ENCODE measurements at places on chromosomes 12 and 14. TPM values are rescaled to one million over a fixed set of nuclear protein-coding genes. Genes with fewer than 3 reads are reported as not detected.

DNA sequence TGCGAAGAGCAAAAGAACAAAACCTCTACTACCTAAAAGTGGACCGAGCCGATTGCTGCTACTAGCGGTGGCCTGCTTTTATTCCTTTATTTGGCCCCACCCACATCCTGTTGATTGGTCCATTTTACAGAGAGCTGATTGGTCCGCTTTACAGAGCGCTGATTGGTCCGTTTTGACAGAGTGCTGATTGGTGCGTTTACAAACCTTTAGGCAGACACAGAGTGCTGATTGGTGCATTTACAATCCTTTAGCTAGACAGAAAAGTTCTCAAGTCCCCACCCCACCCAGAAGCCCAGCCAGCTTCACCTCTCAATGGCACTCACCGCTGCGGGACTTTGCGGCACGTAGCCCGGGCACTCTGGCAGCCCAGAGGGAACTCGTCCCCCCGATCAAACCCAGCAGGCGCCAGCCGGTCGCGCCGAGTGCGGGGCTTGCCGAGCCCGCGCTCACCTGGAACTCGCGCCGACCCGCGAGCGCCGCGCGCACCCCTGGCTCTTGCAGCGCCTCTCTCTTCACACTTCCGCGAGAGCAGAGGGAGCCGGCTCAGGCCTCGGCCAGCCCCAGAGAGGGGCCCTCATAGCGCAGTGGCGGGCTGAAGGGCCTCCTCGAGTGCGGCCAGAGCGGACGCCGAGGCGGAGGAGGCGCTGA is 8.7 kb upstream of the FGD4 start:
- H3K36me3 ChIP-seq = no peaks in the 10 kb centered on the region
- no peak for DNase-seq
- H3K4me3 ChIP-seq = peak overlapping the region; percentile 33
- H3K27ac ChIP-seq = no peak overlapping the region

DNA sequence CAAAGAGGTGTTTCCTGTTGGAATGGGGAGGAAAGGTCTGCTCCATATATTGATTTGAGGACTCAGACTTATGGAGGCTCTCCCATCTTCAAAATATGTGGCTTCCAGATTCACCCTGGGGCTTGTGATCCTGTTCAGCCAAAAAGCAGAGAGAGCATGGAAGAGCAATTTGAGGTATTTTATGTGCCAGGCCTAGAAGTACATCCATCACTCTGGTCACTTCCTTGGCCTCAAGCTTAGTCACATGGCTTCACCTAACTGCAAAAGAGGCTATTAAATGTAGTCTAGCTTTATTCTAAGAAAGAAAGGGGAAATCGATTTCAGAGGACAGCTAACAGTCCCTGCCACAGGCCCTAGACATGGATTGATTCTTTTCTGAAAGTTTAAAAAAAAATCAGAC is 86.2 kb downstream of the C12orf50 start:
- DNase-seq = peak; percentile 5
- no peak overlapping the region for H3K4me3 ChIP-seq
- H3K36me3 ChIP-seq = no peaks in the 10 kb centered on the region
- H3K27me3 ChIP-seq = no peaks in the 10 kb centered on the region
- no peaks in the 10 kb centered on the region for H3K4me1 ChIP-seq

ENO2 gene
- total RNA-seq = 46.4 TPM

GRCh38 chr14:25121337-25122129 is 71.6 kb upstream of the STXBP6 start:
- peak; percentile 91 for DNase-seq
- no peaks in the 10 kb centered on the region for H3K27me3 ChIP-seq
- H3K27ac ChIP-seq = peak overlapping the region; percentile 56
- H3K4me3 ChIP-seq = no peak overlapping the region

SPTLC2 gene
- total RNA-seq = 51.2 TPM

C12orf54 gene
- total RNA-seq = 1.2 TPM

DNA sequence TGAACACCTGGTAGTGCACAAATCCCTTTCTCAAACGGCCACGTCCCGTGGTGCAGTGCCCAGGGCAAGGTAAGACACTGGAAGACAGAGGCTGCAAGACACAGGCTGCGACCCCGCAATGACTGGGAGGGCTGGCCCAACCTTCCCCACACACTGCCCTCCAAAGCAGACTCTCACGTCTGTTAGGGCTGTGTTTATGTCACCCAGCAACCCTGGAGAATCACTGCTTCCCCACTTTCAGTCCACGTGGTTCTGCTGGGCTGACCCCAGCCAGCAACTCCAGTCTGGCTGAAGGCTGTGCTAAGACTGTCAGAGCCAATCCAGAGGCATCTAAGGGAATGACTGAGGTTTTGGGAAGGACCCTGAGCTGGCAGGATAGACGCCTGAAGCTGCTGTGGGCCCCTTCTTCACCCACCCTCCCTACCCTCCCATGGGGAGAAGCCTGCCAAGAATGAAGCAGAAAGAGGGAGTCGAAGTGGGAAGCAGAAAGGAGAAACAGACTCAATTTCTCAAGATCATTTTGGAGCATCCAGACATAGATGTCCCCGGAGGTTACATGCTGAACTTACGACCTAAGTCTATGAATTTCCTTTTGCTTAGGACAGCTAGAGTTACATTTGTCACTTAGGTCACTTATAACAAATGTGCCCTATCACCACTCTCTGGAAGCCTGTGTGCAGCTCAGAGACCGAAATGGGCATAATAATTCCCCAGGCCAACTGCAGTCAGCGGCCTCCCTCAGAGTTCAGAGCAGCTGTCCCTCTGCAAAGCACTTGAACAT is 11.7 kb downstream of the KDM2B start:
- H3K27me3 ChIP-seq = no peaks in the 10 kb centered on the region
- no peak overlapping the region for H3K4me3 ChIP-seq
- H3K36me3 ChIP-seq = peaks cover 4% of the 10 kb centered on the region
- DNase-seq = no peak

CCDC177 gene
- not detected for total RNA-seq

GRCh38 chr14:54052696-54053385 is 96.2 kb upstream of the BMP4 start:
- DNase-seq = no peak
- H3K27me3 ChIP-seq = no peaks in the 10 kb centered on the region
- no peak overlapping the region for H3K27ac ChIP-seq
- H3K4me3 ChIP-seq = no peak overlapping the region
- H3K36me3 ChIP-seq = no peaks in the 10 kb centered on the region
- H3K4me1 ChIP-seq = no peaks in the 10 kb centered on the region

DNA sequence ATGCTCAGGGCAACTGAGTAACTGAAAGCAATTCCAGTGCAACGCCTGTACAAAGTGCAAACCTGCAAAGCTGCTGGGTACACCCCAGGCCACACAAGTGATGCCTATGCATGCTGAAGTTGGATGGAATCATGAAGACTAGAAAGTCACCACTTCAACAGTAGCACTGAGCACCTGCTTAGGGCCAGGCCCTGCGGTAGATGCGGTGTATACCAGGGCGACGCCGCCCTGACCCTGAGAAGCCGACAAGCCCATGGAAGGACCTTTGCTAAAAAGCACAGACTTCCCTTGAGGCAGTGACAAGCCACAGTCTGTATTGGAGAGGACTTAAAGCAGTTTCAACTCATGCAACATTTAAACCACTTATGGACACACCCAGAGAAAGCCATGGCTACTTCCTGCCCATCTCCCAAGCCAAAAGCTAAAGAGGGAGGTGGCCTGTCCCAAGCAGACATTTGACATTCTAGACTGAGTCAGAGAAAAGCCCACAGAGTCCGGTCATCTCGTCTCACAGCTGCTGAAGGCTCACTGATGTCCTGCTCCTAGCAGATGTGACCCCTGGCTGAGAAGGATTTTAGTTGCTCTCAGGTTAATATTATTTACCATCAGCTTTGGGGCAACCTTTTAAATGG is 843.9 kb upstream of the TMEM132C start:
- H3K4me3 ChIP-seq = no peak overlapping the region
- no peak overlapping the region for H3K27ac ChIP-seq
- no peaks in the 10 kb centered on the region for H3K27me3 ChIP-seq
- no peak for DNase-seq
- H3K36me3 ChIP-seq = no peaks in the 10 kb centered on the region

DNA sequence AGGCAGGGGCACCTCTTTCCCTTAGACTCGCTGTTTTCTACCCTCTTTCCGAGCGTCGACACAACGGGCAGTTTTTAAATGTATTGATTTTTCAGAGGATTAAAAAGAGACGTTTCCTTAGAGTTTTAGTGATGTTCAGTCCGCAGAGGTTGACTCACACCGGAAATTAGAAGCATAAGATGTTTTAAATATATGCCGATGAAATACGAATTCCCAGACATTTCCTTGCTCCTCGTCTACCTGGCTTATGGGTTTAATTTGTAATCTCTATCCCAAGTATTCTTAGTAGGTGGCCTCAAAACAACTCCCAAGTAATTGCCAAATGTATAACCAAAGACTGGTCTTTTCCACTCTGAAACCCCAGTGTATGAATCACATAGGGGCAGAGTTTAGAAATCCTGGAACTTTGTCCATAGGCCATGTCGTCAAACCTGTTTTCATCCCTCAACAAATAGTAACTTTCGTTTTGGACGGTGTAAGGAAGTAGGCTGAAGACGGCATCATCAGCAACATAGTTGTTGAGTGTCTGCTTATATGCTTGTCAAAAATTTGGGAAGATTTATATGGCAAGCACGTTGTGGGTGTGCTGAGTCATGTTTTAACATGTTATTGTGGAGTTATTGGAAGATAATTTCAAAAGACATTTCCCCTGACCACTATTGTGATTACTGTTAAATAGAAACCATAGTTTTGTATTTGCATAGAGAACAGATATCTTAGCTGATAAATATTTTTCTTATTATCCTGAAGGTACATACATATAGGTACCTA is 824 bp downstream of the TBK1 start:
- peaks cover 11% of the 10 kb centered on the region for H3K4me1 ChIP-seq
- peak; percentile 86 for DNase-seq
- H3K27me3 ChIP-seq = no peaks in the 10 kb centered on the region
- H3K27ac ChIP-seq = peak overlapping the region; percentile 99
- H3K36me3 ChIP-seq = peaks cover 4% of the 10 kb centered on the region

DNA sequence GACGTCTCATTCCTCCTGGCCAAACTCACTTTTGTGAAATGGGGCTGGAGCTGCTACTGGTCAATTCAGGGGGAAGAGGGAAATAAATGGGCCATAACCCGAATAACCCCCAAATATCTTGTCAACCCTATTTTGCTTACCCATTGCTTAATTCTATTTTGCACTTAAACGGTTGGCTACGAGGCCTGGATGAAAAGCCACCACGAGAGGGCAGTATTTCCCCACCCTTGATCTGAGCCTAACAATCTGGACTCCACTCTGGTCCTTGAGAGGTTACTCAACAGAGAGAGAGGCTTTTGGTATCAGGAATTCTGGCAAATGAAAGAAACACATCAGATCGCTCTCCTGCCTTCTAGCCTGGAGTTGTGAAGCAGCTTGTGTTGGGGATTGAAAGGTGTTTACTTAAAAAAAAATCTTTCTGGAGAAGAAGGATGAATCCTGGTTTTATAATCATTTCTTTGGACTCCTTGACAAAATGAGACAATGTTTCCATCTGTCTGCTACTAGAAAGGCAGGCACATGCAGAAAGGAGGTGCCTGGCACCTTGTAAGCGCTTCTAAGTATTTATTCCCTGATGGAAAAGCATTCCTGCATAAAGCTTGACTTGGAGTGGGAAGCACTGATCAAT is 22.4 kb upstream of the FBXO21 start:
- peak; percentile 45 for DNase-seq
- H3K4me3 ChIP-seq = no peak overlapping the region
- no peaks in the 10 kb centered on the region for H3K36me3 ChIP-seq
- no peak overlapping the region for H3K27ac ChIP-seq

DNA sequence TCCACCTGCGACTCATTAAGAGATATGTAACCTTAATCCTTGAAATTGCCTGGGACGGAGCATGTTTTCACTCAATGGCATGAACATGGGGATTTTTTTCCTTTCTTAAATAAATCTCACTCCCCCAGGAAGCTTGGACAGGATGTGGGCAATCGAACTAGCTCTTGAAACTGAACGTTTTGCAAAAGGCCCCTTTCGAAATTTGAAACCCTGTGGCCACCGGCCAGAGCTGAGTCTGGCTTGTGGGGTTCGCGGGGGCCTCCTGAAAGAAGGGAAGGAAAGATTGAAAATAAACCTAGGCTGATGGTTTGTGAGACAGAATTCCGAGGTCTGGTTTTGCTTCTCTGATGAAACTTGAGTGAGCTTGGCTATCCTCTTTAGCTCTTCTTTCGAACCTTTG is 101.4 kb upstream of the RTL1 start:
- H3K27ac ChIP-seq = no peak overlapping the region
- no peak overlapping the region for H3K4me3 ChIP-seq
- H3K27me3 ChIP-seq = no peaks in the 10 kb centered on the region
- H3K36me3 ChIP-seq = peaks cover 20% of the 10 kb centered on the region
- DNase-seq = peak; percentile 73

DNA sequence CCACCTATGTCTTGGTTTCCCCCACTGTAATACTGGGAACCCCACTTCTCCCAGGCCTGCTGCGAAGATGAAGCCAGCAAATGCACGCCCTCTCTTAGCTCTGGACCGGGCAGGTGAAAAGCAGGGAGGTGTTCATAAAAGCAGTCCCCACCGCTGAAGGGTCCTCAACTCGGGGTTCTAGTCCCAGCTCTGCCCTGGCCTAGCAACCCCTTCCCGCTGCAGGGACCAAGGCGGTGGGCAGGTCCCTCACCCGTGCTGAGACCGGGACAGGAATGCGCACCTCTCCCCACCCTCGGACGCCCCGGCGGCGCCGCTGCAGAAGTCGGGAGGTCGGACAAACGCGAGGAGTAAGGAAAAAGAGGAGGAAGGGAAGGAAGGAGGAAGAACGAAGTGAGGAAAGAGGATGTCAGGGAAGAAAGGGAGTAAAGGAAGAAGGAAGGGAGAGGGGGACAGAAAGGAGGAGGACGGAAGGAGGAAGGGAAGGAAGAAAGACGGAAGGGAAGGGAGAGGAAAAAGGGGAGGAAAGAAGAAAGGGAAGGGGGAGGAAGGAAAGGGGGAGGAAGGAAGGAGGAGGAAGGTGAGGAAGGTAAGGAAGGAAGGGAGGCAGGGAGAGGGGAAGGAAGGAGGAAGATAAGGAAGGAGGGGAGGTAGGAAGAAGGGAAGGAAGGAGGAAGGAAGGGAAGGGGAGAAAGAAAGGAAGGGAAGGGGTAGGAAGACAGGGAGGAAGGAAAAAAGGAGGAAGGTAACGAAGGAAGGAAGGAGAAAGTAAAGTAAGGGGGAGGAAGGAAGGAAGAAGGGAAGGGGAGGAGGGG is 701 bp downstream of the SPRING1 start:
- peaks cover 3% of the 10 kb centered on the region for H3K36me3 ChIP-seq
- DNase-seq = no peak
- peaks cover 13% of the 10 kb centered on the region for H3K4me1 ChIP-seq
- H3K4me3 ChIP-seq = peak overlapping the region; percentile 88

GRCh38 chr14:61526405-61527312 is 168.7 kb upstream of the HIF1A start:
- H3K36me3 ChIP-seq = no peaks in the 10 kb centered on the region
- no peaks in the 10 kb centered on the region for H3K27me3 ChIP-seq
- no peak for DNase-seq

GRCh38 chr12:104720339-104721038 is 237.6 kb downstream of the SLC41A2 start:
- H3K27me3 ChIP-seq = no peaks in the 10 kb centered on the region
- peak; percentile 79 for DNase-seq
- H3K4me1 ChIP-seq = peaks cover 16% of the 10 kb centered on the region
- peak overlapping the region; percentile 33 for H3K4me3 ChIP-seq

GRCh38 chr14:25007832-25008231 is 42.1 kb downstream of the STXBP6 start:
- peaks cover 26% of the 10 kb centered on the region for H3K4me1 ChIP-seq
- H3K4me3 ChIP-seq = no peak overlapping the region
- DNase-seq = no peak

PTGER2 gene
- total RNA-seq = not detected
